ENCODE measurements at places on chromosomes 1 and 21. TPM values are rescaled to one million over a fixed set of nuclear protein-coding genes. Genes with fewer than 3 reads are reported as not detected.

BECN2 gene
- total RNA-seq: not detected

ADCY10 gene
- total RNA-seq: 0.15 TPM

TTC22 gene
- total RNA-seq: 9.9 TPM

CLCA1 gene
- not detected for total RNA-seq

HTR6 gene
- total RNA-seq: not detected

NCAM2 gene
- total RNA-seq: not detected

DNA sequence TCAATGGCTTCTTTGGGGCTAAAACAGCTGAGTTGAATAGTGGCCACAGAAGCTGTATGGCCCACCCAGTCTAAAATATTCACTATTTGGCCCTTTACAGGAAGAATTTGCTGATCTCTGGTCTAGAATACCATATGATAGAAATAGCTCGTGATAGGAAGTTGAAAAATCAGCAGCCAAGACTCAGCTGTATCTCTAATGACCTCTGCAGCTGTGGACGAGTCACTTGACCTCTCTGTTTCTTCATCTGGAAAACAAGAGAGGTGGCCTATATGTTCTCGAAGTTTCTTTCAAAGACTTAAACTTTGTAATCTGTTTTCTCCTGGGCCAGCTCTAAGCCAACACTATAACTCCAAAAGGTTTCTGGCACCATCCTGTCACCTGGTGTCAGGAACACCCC is 129.2 kb downstream of the ZBTB18 start:
- no peak for DNase-seq
- H3K4me1 ChIP-seq: no peaks in the 10 kb centered on the region
- no peaks in the 10 kb centered on the region for H3K36me3 ChIP-seq
- H3K27ac ChIP-seq: no peak overlapping the region
- H3K4me3 ChIP-seq: no peak overlapping the region

DNA sequence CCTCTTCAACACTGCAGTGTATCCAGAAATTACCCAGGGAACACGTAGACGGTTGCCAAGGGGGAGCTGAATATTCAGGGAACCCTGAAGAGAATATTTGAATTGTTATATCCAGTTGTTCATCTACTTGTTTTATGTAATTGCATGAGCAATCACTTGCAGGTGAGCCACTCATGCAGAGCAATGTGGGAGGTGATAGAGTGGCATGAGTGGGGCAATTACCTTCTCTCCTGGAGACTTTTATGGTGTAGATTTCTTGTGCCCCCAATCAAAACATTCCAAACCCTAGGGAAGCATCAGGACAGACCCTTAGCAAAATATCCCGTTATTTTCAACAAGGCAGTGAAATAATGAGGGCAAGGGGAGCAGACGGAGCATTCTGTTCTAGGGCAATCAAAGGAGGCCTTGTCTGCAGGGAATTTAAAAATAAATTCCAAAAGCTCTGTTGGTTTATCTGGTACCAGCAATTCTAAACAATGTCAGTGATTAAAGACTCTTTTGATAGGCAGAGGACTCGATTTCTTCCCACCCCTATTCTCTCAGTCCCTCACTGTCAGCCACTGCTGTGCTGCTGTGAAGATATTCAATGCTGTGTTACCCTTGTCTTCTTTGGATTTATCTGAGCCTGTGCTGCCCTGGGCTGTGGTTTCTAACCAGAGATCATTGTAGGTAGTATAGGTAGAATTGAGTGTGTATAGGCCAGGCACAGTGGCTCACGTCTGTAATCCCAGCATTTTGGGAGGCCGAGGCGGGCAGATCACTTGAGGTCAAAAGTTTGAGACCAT is 180.2 kb upstream of the MAP1LC3C start:
- DNase-seq: no peak
- H3K36me3 ChIP-seq: no peaks in the 10 kb centered on the region
- H3K4me3 ChIP-seq: no peak overlapping the region
- H3K27me3 ChIP-seq: no peaks in the 10 kb centered on the region
- H3K4me1 ChIP-seq: no peaks in the 10 kb centered on the region

DNA sequence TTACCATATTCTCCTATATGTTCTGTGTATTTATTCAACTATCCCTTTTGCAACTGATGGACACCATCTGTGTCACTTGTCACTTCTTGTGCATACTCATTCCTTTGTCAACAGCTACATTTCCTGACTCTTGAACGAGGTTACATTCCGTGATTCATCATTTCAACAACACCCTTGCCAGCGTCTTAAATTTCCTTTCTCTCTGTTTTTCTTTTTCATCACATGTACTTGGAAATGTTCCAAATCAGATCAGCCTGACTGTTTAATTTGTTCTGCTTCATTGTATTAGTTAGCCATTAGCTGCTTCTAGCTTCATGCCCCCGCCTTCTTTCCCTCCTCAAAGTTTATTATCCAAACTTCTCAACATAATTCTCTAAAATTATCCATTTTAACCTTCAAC is 173.0 kb downstream of the ADGRL4 start:
- peaks cover 7% of the 10 kb centered on the region for H3K27me3 ChIP-seq
- no peaks in the 10 kb centered on the region for H3K36me3 ChIP-seq
- DNase-seq: no peak
- H3K27ac ChIP-seq: no peak overlapping the region

GRCh38 chr1:224859651-224860050 is 69.8 kb upstream of the DNAH14 start:
- no peak overlapping the region for H3K27ac ChIP-seq
- no peaks in the 10 kb centered on the region for H3K36me3 ChIP-seq
- no peak overlapping the region for H3K4me3 ChIP-seq
- no peak for DNase-seq

DNA sequence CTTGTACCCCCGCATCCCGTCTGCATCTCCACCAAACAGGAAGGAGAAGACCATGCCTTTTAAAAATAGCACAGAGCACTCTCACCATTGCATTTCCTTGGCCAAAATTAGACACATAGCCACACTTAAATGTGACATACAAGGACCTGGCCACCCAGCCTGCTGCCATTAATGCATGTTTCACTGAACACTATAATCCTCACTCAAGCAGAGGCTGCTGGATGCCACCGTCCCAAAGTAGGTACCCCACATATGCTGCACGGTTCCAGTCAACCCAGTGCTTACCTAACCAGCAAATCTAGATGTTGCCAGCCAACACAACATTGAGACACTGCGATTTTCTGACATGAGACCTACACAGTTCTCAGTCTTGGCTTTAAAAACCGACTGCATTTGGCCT is 107.7 kb downstream of the ADSS2 start:
- peaks cover 22% of the 10 kb centered on the region for H3K4me1 ChIP-seq
- peaks cover 1% of the 10 kb centered on the region for H3K27me3 ChIP-seq
- H3K36me3 ChIP-seq: no peaks in the 10 kb centered on the region
- H3K4me3 ChIP-seq: no peak overlapping the region

- no peak overlapping the region for H3K27ac ChIP-seq
- H3K4me3 ChIP-seq: no peak overlapping the region
- no peaks in the 10 kb centered on the region for H3K36me3 ChIP-seq
- peaks cover 7% of the 10 kb centered on the region for H3K27me3 ChIP-seq
- peaks cover 3% of the 10 kb centered on the region for H3K4me1 ChIP-seq
- DNase-seq: no peak
Measured at GRCh38 chr1:203555511-203556046, 61.6 kb downstream of the OPTC start.

DNA sequence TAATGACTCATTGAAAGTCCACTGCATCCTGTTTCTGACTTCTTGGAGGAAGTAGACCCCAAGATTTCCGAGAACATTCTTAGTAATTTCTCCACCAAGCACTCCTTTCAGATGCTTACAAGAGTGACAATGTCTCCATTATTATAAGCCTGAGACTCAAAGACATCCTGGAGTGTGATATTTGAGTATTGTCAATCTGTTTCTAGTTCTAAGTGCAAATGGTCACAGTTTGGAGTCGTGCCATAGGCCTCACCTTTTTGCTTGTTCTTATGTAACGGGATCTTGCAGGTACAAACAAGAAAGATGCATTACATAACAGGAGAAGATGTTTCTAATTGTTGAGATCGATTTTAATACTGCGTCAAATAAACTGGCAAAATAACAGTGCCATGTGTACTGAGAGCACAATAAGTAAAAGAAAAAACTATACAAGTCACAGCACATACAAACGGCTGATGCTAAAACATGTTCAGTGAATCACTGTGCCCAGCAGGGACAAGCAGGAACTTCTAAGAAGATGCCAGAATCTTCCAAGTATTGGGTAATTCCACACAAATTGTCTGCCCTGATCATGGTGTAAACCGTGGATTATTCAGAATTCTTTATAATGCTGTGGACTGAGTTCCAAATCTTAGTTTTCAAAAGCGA is 54.1 kb downstream of the CD2 start:
- peaks cover 88% of the 10 kb centered on the region for H3K4me1 ChIP-seq
- H3K36me3 ChIP-seq: peaks cover 24% of the 10 kb centered on the region
- peak overlapping the region; percentile 90 for H3K27ac ChIP-seq

DNA sequence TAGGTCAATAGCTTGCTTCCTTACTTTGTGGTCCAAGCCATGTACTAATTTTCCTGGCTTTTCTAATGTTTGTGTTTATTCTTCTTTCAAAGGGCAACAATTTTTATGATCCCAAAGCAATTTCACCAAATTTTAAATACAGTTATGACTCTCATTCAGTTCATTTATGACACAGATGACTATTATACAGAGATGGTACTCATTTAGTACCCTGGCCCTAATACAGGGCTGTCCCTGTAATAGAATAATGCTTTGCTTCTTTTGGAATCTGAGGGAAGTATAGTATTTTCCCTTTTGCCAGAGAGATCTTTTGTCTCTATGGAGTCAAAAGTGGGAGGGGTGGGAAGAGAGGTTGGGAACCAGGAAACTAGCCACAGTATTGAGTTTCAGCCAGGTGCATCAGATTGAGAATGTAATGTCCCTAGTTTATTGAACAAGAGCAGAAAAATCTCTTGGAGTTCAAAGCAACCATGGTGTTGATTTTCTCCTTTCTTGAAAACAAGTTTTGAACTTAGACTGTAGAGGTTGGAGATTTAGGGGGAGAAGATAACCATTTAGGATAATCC is 20.4 kb downstream of the DENND2D start:
- H3K36me3 ChIP-seq: peaks cover 54% of the 10 kb centered on the region
- DNase-seq: no peak
- H3K27me3 ChIP-seq: no peaks in the 10 kb centered on the region
- H3K4me3 ChIP-seq: no peak overlapping the region
- H3K27ac ChIP-seq: no peak overlapping the region
- H3K4me1 ChIP-seq: peaks cover 17% of the 10 kb centered on the region

- peaks cover 2% of the 10 kb centered on the region for H3K36me3 ChIP-seq
- H3K27ac ChIP-seq: no peak overlapping the region
- DNase-seq: no peak
- peaks cover 4% of the 10 kb centered on the region for H3K27me3 ChIP-seq
- no peak overlapping the region for H3K4me3 ChIP-seq
- peaks cover 49% of the 10 kb centered on the region for H3K4me1 ChIP-seq
Measured at GRCh38 chr1:64549464-64550239, 79.7 kb downstream of the CACHD1 start.

- no peak overlapping the region for H3K4me3 ChIP-seq
- H3K4me1 ChIP-seq: no peaks in the 10 kb centered on the region
- DNase-seq: no peak
- H3K27ac ChIP-seq: no peak overlapping the region
- peaks cover 2% of the 10 kb centered on the region for H3K36me3 ChIP-seq
- H3K27me3 ChIP-seq: peaks cover 14% of the 10 kb centered on the region
Measured at GRCh38 chr1:38283696-38284470, 237.3 kb upstream of the POU3F1 start.

DNA sequence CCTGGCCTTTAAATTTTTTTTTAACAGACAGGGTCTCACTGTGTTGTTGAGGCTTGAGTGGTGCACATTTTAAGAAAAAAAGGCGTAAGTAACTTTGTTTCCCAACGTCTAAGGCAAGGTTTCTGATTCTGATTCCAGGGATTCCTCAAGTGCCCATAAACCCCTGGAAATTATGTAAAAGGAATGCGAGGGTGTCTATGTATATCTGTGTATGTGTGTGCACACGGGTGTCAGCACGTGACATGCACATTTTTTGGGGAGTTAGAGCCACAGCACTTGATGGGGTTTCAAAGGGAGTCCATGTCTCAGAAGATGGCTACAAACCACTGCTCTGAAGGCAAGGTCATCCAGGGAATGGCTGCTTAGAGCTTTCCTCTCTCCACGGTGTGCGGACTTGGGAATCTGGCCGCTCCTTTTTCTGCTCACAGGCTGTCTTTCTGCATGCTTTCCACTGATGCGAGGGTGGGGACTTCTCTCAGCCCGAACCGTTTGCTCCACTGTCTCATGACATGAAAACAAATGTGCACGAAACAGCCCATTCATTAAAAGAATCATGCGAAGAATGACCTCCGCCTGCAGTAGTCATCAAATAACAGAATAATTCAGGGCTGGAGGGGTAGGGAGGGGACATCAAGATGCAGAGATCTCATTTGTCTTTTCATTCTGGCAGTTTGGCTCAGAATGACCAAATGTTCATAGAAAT is 18.7 kb upstream of the RERE start:
- no peaks in the 10 kb centered on the region for H3K36me3 ChIP-seq
- DNase-seq: no peak
- peaks cover 3% of the 10 kb centered on the region for H3K4me1 ChIP-seq

DNA sequence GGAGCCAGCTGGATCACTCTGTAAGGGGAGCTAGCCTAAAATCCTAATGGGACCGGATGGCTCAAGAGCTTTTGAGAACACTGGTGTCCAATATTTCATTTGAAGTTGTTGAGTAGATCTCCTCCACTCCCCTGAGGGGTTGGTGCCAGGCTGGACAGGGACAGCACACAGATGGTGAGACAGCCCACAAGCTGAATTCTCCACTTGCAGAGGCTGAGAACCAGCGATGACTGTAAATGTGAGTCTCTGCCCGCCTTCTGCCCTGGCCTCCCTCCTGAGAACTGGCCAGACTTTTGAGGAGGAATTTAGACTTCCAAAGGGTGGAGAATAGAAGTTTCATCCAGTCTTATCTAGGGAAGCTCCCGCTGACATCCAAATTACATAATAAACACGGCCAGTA is 20.5 kb upstream of the COQ8A start:
- H3K27ac ChIP-seq: no peak overlapping the region
- H3K4me1 ChIP-seq: peaks cover 8% of the 10 kb centered on the region
- no peak for DNase-seq
- no peaks in the 10 kb centered on the region for H3K36me3 ChIP-seq
- peaks cover 3% of the 10 kb centered on the region for H3K27me3 ChIP-seq
